ENCODE measurements at places on chromosomes 2 and 18. TPM values are rescaled to one million over a fixed set of nuclear protein-coding genes. Genes with fewer than 3 reads are reported as not detected.

DNA sequence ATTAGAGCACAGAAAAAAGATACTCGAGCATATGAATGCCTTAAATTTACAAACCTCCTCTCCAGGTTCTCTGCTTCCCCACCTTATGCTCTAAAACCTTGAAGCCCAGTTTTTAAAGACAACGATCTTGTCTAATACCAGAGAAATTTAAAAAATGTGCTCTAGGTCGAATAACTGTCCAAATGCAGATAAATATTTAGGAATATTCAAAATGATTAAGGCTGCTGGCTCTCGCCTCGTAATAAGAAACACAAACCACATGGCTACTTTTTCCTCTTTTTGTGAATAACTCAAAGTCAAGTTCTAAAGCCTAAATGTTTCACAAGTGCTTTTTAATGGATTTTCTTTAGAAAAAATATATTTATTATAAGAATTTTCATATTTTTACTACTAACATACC, 101.3 kb downstream of the SATB2 start:
- DNase-seq, result no peak

- DNase-seq, result no peak
Measured at GRCh38 chr2:156673333-156673615, 237.1 kb downstream of the GPD2 start.

DNA sequence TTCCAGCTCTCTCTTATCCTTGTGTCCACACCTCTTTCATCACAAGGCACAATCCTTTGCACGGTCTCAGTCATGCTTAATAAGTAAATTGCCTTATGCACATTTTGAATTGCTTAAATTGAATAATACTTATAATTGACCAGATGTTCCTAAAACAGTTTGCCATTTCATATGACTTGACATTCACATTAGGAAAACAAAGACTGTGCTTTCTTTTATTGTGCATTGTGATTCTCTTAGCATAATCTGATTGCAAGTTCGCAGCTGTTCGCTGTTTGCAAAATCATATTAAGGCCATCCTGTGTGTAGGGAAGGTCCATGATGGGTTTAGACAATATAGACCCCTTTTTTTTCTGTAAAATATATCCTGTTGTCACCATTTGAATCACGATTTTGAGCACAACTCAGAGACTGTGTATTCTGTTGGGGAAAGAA, 75.6 kb downstream of the RNF144A start:
- DNase-seq, result no peak

- DNase-seq, result no peak
Measured at GRCh38 chr2:200733713-200734198, 78.0 kb upstream of the BZW1 start.

DNA sequence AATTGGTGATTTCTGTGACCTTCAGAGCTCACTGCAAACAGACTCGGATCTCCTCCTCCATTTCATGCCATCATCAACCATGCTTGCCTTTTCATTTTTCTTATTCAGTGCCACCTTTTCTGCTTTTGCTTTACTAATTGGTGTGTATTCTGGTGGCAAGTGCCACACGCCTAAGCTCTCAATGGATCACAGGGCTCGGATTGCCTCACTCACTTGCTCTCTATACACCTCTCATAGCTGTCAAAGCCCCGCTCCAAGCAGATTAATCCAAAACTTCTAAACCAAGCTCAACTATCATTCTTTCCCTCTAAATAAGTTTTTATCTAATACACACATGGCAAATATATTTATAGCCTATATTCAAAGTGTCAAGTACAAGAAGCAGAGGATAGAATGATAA, 86.4 kb downstream of the PLEKHM3 start:
- DNase-seq, result no peak

GRCh38 chr2:55283083-55283482, 14.1 kb upstream of the MTIF2 start:
- no peak for DNase-seq

- DNase-seq, result peak; percentile 19
Measured at GRCh38 chr2:208256192-208256782, 1.4 kb upstream of the IDH1 start.

DNA sequence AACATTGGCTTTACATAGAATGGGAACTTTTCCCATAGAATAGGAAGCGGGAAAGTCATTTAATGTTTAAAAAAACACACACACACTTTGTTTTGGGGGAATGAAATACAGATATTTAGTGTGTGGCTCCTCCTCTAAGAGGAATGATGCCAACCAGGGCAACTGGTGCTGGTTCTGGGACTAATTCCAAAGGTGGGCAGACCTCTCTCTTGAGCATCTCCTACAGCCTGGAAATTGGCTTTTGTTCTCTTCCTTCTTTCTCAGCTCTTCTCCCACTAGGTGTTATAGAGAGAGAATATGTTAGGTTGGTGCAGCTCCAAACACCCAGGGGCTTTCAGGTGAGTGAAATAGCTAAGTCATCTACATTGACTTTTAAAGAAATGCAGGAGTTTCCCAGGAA, 190.1 kb downstream of the RAD51AP2 start:
- no peak for DNase-seq

GRCh38 chr18:48409591-48410094, 460 bp upstream of the ZBTB7C start:
- DNase-seq, result peak; percentile 49

The ASIC4 gene
- 2.5 TPM for total RNA-seq

- no peak for DNase-seq
Measured at GRCh38 chr2:47155091-47155876, at the start of gene STPG4. Gene STPG4, minus strand, starts transcription at chr2:47155308. Its CDS starts 57 bp downstream, at chr2:47155251.

The AGXT gene
- not detected for total RNA-seq

GRCh38 chr2:72864500-72864899, 22.7 kb upstream of the SPR start:
- DNase-seq, result peak; percentile 52

GRCh38 chr2:1856922-1857321, 112.6 kb upstream of the PXDN start:
- DNase-seq, result peak; percentile 26

Measured in Caki2 (cell line).